MCF 10A (cell line): ENCODE measurements at places on chromosomes 1 and 21.

DNA sequence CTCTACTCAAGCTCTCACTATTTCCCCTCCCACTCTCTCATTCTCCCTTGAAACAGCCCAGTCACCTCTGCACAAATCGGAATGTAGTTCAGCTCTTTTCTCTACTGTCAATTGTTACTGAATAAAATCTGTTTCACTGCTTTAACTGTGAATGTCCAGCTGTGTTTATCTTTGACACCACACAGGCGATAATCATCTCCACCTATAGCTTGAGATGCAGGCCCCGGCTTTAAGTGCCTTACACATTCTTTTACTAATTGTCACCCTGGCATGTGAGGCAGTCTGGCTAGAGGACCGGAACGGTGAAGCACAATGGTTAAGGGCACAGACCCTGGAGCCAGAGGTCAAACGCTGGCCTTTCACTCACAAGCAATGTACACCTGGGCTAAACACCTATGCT is 122.8 kb upstream of the C8B start:
- DNase-seq, result no peak

- DNase-seq, result peak; percentile 69
Measured at GRCh38 chr1:220775240-220775853, 11.4 kb upstream of the MTARC1 start.

- no peak for DNase-seq
Measured at GRCh38 chr1:189185097-189185496, 1292.6 kb downstream of the BRINP3 start.

DNA sequence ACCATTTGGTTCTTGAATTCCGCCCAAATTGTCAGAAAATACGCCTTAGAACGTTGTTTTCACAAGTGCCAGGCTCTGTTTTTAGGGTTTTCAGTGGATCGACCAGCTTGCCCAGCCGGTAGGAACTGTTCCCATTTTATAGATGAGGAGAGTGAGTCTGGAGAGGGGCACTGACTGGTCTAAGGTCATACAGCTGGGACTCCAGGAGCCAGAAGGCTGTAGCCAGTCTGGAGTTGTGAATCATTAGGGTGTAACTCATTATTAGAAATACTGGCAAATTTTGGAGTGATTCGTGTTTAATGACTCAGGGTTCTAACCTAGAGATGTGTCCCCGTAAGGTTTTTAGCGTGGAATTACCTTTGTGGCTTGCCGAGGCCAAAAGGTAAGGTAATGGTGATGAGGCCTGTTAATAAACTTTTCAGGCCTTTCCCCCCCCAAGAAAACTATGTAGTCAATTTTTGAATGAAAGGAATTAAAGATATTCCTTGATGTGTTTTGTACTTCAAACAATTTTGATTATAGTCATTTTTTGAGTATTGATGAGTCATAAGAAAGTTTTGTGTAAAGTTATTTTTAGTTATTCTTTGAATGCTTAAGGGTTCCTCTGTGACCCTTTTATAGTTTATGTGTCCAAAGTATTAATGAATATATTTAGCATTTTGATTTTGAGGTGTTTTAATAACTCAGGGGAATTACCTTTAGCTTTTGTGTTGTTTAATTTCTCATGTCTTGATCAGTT is 2.1 kb downstream of the DYRK1A start:
- DNase-seq, result peak; percentile 45

DNA sequence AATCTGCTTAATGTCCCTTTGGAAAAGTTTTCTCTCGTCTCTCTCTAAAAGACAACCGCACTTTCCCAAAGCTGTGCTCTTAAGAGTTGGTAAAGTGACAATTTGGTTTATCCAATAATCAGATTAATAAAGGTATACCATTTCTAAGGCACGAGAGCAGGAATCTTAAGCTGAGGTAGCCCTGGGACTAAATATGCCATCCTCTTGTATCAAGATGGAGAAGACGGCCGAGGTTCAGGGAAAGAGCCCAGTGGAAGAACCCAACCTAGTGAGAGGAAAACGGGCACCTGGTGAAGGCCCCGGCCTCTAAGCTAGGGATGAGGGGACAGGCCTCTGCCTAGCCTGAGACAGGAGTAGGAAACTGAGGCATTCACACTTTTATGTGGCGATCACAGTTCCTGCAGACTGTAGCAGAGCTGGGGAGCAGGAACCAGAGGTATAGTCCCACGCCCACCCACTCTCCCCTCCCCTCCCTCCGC is 334 bp upstream of the SARS1 start:
- DNase-seq, result no peak

- DNase-seq, result peak; percentile 89
Measured at GRCh38 chr1:201771466-201771865, 57.5 kb upstream of the IPO9 start.

DNA sequence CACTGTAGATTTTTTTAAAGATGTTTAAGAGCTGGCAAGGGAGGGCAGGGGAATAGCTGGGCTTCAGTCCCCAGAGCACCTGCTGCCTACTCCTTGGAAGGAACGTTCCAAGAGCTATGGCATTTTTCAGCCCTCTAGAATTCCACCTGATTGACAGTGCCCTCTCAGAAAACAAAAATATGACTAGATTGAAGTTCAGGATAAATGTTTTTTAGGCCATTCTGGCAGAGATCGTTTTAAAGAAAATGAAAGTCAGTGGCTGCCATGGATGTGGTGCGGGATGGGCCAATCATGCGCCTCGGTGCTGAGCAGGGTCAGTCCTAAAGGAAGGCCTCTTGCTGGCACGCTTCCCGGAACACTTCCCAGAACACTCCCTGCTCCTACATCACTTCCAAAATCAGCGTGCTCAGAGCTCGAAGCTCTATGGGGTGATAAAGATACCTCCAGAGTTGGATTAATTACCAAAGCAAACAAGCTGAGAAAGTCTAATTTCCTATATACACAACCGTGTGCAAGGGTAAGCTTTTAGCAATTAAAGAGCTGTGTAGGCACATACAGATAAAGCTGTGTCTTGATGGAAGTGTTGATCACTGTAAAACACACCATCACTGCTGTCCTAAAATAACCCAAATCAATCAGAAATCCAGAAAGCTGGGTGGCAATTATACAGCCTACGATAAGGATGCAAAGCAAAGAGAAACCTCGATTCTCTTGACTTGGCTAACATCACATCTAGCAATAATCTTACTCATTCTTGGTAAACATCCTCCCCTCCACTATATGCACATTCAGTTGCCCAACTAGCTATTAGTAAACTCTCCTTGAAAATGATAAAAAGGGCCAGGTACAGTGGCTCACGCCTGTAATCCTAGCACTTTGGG is 34.6 kb downstream of the TGFBR3 start:
- peak; percentile 91 for DNase-seq

GRCh38 chr21:33843216-33843615 is 72.4 kb downstream of the ATP5PO start:
- DNase-seq, result no peak

- DNase-seq, result peak; percentile 79
Measured at GRCh38 chr21:43712268-43712942, 6.5 kb upstream of the PDXK start.

GRCh38 chr1:38029081-38029681 is 16.6 kb downstream of the UTP11 start:
- peak; percentile 22 for DNase-seq

DNA sequence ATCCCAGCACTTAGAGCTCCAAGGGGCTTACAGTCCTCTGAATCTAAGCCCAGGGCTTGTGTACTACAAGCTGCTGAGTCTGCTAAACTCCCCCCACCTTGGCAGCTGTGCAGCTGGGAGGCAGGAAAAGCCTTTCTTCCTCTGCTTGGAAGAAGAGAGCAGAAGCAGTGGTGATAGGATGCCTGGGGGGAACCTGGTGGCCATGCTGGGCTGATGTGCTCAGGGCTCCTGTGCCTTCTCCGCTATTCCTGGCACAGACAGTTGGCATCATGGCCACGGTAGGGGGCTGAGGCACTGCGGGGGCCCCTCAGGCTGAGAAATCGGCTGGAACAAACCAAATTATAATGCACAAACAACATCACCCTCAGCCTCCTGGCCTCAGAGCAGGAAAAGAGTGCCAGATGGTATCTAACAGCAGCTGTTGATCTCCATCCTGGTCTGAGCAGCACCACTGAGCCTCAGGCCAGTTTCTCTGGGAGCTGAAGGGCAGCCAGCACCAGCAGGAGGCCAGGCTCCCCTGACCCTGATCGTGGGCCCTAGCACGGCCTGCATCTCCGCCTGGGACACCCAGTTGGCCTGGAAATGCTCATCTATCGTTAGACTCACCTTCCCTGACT is 35.8 kb downstream of the ECE1 start:
- no peak for DNase-seq
